Stimulated activated CD8-positive, alpha-beta memory T cell treated with anti-CD3 and anti-CD28 coated beads, Interleukin-15, amount 100 ng/mL, for 24 hours (primary cell): ENCODE measurements at places on chromosomes 11 and 22.

GRCh38 chr11:43712676-43713075 is 32.1 kb downstream of the HSD17B12 start:
- no peak for DNase-seq

DNA sequence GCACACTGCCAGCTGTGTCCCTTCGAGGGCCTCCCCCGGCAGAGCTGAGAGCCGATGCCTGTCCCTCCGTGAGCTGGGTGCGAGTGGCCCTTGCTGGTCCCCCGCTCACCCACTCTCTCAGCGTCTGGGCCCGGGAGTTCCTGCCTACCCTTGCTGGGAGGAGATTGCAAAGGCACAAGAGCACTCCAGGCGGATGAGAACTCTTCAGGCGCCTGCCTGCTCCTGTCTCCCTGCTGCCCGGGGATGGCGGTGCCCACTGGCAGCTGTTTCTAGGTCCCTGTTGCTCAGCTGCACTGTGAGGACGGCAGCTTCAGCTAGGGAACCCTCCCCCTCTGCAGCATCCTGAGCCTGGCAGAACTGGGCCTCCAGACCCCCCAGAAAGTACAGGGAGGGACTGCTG is 61.1 kb downstream of the FLRT1 start:
- DNase-seq, result no peak

DNA sequence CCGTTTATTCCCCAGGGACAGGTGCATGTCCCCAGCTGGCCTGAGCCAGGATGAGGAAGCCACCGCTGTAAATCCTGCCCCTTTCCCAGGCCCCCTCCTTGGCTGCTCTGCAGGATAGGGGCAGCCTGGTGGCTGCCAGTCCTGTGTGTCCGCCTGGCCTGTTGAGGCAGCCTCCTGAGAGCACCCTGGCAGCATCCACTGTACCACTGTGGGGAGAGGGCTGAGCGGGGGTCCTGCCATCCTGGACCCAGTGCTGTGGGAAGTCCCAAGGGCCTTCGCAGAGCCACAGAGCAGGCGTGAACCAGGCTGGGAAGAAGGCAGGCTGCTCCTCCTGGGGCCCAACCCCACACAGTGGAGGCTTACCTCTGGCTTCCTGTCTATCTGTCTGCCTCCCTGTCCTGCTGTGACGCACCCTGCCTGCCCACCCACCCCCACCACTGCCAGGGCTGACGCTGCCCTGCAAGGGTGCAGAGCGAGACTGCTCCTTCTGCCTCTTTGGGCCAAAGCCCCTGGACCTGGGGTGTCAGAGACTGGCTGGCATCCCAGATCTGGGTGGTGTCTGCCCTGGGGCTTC is 8.4 kb downstream of the KCTD17 start:
- DNase-seq, result no peak

GRCh38 chr22:32475468-32476010 is 928 bp downstream of the FBXO7 start:
- DNase-seq, result no peak

- DNase-seq, result no peak
These were observed 5.4 kb downstream of the FAM83F start for GRCh38 chr22:40000171-40000570.

- no peak for DNase-seq
These were observed 1072.1 kb downstream of the JRKL start for GRCh38 chr11:97461934-97462333.

- DNase-seq, result no peak
These were observed 230.9 kb upstream of the UBASH3B start for GRCh38 chr11:122424636-122425035.

- DNase-seq, result no peak
These were observed 78.6 kb upstream of the CLMP start for GRCh38 chr11:123273616-123274015.

DNA sequence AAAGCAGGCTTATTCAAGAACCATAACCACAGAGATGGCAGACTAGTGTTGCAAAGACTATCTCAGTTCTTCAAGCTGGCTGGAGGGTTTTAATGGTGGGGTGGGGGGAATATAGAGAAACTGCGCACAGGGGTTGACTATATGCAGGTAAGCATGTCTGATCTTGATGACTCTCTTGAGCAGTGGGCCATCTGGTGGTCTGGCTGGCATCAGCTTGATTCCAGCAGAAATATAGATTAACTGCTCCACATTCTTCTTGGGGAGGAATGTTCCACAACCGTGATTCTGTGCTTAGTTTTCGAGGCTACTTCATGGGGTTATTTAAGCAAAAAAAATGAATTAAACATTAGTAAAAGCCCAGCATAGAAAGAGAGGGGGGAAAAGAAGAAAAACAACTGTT is 158.8 kb upstream of the PGR start:
- no peak for DNase-seq

DNA sequence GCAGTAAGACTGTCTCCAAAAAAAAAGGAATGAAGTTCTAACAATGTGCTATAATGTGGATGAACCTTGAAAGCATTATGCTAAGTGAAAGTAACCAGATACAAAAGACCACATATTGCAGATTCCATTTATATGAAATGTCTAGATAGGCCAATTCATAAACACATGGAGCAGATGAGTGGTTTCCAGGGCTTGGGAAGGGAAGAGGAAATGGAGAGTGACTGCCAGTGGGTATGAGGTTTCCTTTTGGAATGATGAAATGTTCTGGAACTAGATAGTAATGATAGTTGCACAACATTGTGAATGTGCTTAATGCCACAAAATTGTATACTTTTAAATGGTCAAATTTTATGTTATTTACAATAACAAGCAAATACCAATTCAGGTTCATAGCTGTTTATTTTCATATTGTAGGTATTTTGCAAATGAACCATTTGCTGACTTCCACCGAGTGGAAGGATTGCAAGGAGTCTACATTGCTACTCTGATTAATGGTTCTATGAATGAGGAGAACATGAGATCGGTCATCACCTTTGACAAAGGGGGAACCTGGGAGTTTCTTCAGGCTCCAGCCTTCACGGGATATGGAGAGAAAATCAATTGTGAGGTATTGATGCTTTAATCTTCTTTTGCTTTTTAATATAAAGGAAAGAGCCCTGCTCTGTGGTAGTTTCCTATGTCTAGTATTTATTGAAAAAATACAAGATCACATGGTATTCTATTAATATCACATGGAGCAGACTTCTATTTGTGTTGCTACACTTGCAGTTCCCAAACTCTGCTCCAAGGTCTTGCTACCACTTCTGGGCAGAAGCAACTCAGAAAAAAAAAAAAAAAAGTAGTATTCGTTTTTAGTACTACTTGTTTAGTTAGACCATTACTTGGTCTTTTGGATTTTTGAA is 67.7 kb upstream of the SORL1-AS1 start:
- DNase-seq, result no peak

DNA sequence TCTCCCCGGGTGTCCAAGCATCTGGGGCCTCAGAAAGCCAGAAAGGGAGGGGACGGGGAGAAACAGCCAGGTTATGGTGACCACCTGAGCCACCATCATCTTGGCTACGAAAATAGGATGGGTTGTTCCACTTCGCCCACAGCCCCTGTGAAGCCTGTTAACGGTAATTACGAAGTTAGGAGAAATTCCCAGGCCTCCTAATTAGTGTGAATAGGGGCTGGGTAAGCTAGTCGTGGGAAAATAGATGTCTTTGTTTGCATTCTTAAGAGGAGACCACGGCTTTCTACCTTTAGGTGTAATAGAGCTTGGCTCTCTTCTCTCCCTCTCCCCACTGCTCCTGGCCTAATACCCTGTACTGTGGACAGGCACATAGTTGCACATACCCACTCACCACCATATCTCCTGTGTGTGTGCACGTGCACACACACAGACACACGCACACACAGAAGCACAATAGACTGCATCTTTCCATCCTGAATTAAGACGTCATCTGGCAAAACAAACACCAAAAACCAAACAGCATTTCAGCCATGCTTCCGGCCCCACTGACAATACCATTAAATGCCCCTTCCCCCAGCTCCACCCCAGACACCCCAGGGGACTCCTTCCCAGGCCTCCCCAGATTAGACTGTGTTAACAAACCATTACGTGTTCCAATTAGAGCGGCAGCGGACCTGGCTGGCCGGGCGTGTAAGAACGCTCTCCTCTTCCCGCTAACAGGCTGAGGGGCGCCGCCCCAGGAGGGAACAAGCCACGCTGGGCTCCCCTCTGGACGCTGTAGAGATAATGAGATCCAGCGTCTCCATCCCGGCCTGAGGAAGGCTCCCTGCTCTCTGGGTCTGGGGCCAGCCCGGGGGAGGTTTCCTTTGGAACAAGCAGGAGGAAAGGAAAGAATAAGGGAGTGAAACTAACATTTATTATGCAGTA is 72.8 kb downstream of the TP53I11 start:
- DNase-seq, result no peak

GRCh38 chr11:46363031-46363407 is 15.8 kb downstream of the DGKZ start:
- DNase-seq, result no peak

- no peak for DNase-seq
These were observed 20.9 kb upstream of the KIAA0930 start for GRCh38 chr22:45261407-45262088.

- DNase-seq, result no peak
These were observed 16.2 kb upstream of the CASTOR1 start for GRCh38 chr22:30305519-30305905.

DNA sequence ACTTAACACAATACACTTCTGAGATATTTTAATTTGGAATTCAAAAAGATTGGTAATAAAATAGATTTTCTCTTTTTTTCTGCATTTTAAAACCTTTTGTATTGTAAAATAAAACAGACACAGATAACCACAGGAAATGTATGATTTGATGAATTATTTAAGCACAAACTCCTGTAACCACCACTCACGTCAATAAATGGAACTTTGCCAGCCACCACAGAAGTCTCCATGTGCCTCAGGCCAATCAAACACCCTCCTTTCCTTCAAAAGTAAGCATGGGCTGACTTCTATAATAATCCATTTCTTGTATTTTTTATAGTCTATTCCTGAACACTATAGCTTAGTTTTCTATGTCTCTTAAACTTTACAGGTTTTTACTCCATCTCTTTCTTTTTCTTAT is 721.7 kb downstream of the DLG2 start:
- DNase-seq, result no peak

- DNase-seq, result no peak
These were observed 12.4 kb upstream of the TIMP3 start for GRCh38 chr22:32788904-32789624.

GRCh38 chr11:36441610-36442208 is 68.4 kb downstream of the TRAF6 start:
- DNase-seq, result no peak

GRCh38 chr11:5258543-5259262 is 4.1 kb upstream of the HBG2 start:
- no peak for DNase-seq

DNA sequence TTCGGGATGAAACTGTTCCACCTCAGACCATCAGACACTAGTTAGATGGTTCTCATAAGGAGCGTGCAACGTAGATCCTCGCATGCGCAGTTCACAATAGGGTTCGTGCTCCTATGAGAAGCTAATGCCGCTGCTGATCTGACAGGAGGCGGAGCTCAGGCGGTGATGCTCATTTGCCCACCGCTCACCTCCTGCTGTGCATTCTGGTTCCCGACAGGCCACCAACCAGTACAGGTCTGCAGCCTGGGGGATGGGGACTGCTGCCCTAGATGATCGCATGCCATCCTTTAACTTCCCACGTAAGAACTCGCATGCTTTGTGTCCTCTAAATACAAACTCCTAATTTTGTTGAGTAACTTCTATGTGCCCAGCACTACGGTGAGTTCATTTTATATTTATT is 62.6 kb downstream of the EFCAB6 start:
- DNase-seq, result no peak

- DNase-seq, result no peak
These were observed 10.6 kb downstream of the LTBP3 start for GRCh38 chr11:65547446-65548125.

DNA sequence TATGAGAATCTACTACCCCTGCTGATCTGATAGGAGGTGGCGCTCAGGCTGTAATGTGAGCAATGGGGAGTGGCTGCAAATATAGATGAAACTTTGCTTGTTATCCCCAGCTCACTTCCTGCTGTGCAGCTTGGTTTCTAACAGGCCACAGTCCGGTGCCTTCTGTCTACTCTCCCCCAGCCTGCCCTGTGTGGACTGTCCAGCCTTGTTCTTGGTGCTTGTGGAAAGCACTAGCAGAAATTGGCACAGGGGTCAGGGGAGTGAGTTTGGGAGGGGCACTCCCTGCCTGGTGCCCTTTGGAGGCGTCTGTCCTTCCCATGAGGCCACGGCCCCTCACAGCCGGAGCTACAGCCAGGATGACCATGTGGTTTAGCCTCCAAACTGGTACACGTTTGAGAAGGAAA is 14.3 kb downstream of the MOV10L1 start:
- no peak for DNase-seq

GRCh38 chr11:122248131-122248530 is 132.1 kb upstream of the BLID start:
- DNase-seq, result no peak
